H1 (cell line): ENCODE measurements at places on chromosomes 3 and 15. TPM values are rescaled to one million over a fixed set of nuclear protein-coding genes. Genes with fewer than 3 reads are reported as not detected.

- no peak for DNase-seq
- H3K27ac ChIP-seq: no peak overlapping the region
- no peaks in the 10 kb centered on the region for H3K4me1 ChIP-seq
- no peaks in the 10 kb centered on the region for H3K36me3 ChIP-seq
- no peaks in the 10 kb centered on the region for H3K27me3 ChIP-seq
- no peak overlapping the region for H3K4me3 ChIP-seq
Measured at GRCh38 chr3:151584566-151584965, 123.7 kb upstream of the IGSF10 start.

DNA sequence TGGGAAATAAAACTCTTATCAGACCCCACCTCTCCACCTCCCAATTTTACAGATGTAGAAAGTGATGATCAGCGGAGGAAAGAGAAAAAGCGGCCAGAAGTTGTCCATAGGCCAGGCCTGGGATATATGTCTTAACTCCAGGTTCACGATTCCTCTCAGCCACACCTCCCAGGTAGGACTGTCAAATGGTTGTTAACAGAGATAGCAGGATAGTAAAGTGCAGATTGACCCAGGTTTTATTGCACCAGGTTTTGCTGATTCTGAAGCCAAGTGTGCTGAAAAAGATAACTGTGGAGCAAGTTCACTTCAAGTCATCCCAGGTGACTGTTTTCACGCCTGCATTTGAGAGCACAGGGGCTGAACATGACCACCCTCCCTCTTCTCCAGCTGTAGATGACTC is 36.1 kb downstream of the LSM3 start:
- H3K4me1 ChIP-seq: peaks cover 2% of the 10 kb centered on the region; the same call in 1 of the 2 replicates
- no peak overlapping the region for H3K4me3 ChIP-seq
- no peak for DNase-seq
- H3K27me3 ChIP-seq: no peaks in the 10 kb centered on the region

DNA sequence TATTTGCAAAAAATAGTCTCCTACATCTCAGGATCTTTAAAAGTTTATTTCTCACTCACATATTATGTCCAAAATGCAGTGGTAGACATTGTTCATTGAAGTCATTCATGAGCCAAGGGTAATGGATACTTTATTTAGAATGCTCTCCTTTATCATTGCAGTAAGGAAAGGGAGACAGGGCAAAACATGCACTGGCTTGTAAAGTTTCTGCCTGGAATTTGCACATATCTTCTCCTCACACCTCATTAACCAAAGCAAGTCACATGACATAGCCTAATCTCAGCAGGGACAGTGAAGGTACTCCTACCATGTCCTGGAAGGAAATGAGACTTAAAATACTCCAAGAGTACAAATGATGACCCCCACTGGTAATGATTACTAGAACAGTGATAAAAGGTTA is 333.7 kb upstream of the EPHA3 start:
- H3K4me3 ChIP-seq: no peak overlapping the region
- H3K36me3 ChIP-seq: no peaks in the 10 kb centered on the region
- no peak for DNase-seq
- no peaks in the 10 kb centered on the region for H3K4me1 ChIP-seq
- no peaks in the 10 kb centered on the region for H3K27me3 ChIP-seq

DNA sequence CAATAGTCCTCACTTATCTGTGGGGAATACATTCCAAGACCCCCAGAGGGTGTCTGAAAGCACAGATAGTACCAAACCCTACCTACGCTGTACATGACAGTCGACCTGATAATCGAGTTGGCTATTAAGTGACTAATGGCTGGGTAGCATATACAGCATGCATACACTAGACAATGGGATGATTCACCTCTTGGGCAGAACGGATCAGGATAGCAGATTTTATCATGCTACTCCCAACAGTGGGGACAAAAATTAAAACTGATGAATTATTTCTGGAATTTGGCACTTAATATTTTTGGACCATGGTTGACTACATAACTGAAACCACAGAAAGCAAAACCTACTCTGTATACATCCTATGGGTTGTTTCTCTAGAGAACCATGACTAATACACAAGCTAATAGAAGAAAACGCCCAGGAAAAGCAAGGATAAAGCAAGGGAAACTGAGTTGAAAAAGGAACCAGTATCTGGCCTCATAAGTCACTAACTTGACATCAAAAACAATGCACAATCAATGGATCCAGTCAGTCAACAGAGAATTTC is 15.5 kb downstream of the ATG3 start:
- peaks cover 6% of the 10 kb centered on the region; the same call in 1 of the 2 replicates for H3K36me3 ChIP-seq
- no peaks in the 10 kb centered on the region for H3K27me3 ChIP-seq
- no peak overlapping the region for H3K4me3 ChIP-seq

DNA sequence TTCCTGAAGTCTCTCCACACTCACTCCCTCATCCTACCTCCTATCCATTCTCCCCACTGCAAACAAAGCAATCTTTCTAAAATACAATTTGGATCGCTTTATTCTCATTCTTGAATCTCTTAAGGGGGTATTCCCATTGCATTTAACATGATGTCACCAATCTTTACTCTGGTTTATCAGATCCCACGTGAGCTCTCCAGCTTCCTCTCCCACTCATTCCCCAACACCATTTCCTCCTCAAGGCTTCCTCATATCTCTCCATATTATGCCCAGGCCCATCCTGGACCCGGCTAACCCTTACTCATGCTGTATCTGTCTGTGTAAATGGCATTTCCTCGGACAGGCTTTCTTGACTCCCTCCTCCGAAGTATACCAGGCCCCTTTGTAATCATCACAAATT is 165.0 kb downstream of the CD47 start:
- H3K27ac ChIP-seq: no peak overlapping the region
- no peak for DNase-seq
- no peak overlapping the region for H3K4me3 ChIP-seq
- no peaks in the 10 kb centered on the region; the same call in 1 of the 2 replicates for H3K4me1 ChIP-seq
- no peaks in the 10 kb centered on the region for H3K36me3 ChIP-seq

- H3K36me3 ChIP-seq: no peaks in the 10 kb centered on the region; the same call in 1 of the 2 replicates
- no peaks in the 10 kb centered on the region for H3K27me3 ChIP-seq
- H3K27ac ChIP-seq: no peak overlapping the region
- H3K4me3 ChIP-seq: no peak overlapping the region
- no peak for DNase-seq
Measured at GRCh38 chr3:89261673-89262072, 154.3 kb downstream of the EPHA3 start.

GRCh38 chr3:18501679-18502343 is 76.7 kb upstream of the SATB1 start:
- no peak overlapping the region for H3K27ac ChIP-seq
- no peak for DNase-seq
- no peaks in the 10 kb centered on the region for H3K4me1 ChIP-seq
- no peaks in the 10 kb centered on the region for H3K36me3 ChIP-seq

DNA sequence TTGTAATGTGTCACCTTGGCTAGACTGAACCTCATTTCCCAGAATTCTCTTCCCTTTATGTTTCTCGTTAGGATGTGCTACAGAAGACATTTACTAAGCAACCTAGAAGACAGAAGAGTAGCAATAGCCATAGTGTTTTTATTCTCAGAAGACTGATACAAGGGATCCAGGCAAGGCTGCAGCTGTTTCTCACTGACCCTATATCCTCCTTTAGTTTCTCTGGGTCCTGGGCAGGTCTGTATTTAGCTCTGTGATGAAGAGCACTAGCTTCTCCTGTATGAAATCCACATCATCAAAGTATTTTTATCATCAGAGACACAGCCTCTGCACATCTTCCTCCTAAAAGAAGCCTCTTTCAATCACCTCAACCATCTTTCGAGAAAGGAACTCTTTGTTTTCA is 72.5 kb downstream of the SUMF1 start:
- no peaks in the 10 kb centered on the region for H3K36me3 ChIP-seq
- H3K27ac ChIP-seq: no peak overlapping the region
- no peaks in the 10 kb centered on the region for H3K4me1 ChIP-seq
- H3K27me3 ChIP-seq: no peaks in the 10 kb centered on the region

GRCh38 chr15:82531496-82532382 is 8.5 kb downstream of the RPS17 start:
- peak; percentile 53 for DNase-seq
- H3K27ac ChIP-seq: no peak overlapping the region; the same call in 1 of the 2 replicates

- DNase-seq: no peak
- peaks cover 17% of the 10 kb centered on the region for H3K4me1 ChIP-seq
- no peaks in the 10 kb centered on the region for H3K36me3 ChIP-seq
- H3K4me3 ChIP-seq: no peak within 1 kb of the TSS
Measured at GRCh38 chr3:150972366-150973071, at the start of gene CLRN1. TSS of gene CLRN1 (minus strand) at chr3:150972727. CDS start at chr3:150972708, 19 bp downstream.

The SKOR1 gene
- 0.11 TPM in 2 replicates for total RNA-seq

The GUCA1C gene
- total RNA-seq: not detected in 2 replicates

The APOD gene
- not detected in 2 replicates for total RNA-seq

The CPN2 gene
- not detected in 2 replicates for total RNA-seq

The FBXO40 gene
- 0.06 TPM in 1 of 2 replicates, not detected in the other for total RNA-seq

The SAMMSON gene
- not detected in 2 replicates for total RNA-seq

The ZKSCAN7 gene
- total RNA-seq: 8.5 and 8.9 TPM in 2 replicates

The CDHR4 gene
- total RNA-seq: 0.50 and 0.54 TPM in 2 replicates

The IL20RB gene
- 1.6 and 2.6 TPM in 2 replicates for total RNA-seq

The RYR3 gene
- total RNA-seq: 0.46 and 3.4 TPM in 2 replicates
